ENCODE measurements at places on chromosomes 4 and X.

DNA sequence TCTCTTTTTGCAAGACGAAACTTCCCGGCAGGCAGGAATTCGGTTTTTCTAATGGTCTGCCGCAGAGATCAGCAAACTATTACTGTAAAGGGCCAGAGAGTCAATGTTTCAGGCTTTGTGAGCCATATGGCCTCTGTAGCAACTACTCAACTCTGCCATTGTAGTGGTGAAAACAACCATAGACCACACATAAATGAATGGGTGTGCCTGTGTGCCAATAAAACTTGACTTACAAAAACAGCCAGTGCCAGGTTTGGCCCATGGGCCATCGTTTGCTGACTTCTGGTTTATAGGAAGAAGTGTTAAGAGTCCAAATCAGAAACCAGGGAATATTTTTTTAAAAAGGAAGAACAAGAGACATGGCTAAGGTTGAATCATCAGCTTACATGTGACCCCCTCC is 163.0 kb downstream of the SH3KBP1 start:
- DNase-seq: no peak

DNA sequence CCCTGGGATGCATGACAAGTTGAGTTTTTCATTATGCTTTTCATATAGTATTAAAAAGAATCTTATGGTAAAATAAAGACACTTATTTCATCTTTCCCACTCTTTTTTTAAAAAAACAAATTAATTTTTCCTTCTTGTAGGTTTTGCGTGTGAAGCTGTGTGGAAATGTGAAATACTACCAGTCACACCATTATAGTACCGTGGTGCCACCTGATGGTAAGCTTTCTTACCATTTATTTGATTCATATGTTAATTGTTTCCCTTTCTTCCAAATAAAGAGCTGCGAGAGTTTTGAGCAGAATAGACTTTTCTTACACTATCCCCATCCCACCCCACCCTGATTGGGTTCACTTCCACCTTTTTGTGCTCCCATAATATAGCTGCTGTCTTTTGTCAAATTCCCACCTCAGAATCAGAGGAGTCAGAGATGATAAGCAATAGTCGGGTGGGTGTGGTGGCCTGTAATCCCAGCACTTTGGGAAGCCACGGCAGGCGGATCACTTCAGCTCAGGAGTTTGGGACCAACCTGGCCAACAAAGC is 44.3 kb downstream of the CASP6 start:
- DNase-seq: no peak

DNA sequence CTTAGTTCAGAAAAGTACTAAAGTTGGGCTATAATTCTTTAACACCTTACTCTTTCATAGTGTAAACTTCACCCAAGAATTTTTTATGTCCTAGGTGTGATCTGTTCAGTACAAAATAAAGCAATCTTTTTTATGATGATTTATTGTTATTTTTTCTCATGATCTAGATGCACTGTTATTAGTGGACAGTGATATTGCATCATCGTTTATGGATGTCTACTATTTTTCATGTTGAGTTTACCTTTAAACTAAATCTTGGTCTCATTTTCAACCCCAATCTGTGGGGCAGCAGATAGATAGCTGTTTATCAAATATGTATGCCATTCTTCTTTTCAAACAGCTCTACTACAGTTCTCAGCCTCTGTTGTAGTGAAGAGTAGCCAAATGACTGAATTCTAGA is 215.4 kb downstream of the UGT8 start:
- DNase-seq: no peak

DNA sequence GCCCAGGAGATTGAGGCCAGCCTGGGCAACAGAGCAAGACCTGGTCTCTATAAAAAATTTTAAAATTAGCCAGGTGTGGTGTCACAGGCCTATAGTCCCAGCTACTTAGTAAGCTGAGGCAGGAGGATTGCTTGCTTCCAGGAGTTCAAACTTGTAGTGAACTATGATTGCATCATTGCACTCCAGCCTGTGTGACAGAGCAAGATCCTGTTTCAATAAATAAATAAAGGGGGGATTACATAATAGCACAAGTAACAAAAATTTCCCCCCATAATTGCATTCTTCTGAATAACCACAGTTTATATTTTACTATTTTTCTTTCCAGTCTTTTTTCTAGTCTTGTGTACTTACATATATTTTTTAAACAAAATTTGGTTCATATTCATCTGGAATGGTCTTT is 135.6 kb downstream of the CHIC2 start:
- DNase-seq: no peak

DNA sequence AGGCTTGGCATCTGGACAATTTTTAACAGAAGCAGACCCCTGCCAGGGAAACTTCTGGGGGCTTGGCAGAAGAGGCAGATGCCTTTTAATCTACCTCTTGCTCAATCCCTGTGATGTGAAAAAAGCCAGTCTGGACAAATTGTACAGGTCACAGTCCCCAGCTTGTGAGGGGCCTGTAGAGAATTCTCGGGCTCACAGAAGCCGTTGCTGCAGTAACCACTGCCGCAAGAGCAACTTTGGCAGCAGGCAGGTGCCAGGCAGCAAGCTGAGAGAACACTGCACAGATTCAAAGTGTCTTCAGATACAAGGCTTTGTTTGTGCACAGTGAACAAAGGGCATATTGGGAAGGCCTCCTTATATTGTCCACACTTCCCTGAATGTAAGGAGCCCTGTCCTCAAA is 11.7 kb downstream of the GPKOW start:
- no peak for DNase-seq

- DNase-seq: no peak
Measured at GRCh38 chr4:55808632-55809031, 11.0 kb upstream of the EXOC1L start.

DNA sequence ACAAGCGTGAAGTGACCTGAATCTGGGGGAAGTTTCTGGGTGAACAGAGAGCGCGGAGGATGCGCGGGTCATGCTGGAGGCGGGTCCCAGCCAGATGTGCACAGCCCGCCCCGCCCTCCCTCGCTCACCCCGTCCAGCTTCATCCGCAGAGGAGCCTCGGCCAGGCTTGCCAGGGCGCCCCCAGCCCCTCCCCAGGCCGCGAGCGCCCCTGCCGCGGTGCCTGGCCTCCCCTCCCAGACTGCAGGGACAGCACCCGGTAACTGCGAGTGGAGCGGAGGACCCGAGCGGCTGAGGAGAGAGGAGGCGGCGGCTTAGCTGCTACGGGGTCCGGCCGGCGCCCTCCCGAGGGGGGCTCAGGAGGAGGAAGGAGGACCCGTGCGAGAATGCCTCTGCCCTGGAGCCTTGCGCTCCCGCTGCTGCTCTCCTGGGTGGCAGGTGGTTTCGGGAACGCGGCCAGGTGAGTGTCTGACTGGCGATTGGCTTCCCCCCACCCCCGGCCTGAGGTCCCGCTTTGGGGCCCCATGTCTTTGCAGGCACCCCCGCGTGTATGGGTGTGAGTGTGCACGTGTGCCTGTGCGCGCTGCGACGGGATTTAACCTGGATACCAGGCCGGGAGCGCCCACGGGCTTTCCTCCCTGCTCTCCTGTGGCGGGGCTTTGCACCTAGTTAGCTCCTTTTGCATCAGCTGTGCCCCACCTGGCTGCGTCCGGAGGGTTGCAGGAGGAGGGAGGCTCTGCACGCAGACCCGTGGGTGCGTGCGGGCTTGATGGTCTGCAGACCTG is at the start of gene EGFL6:
EGFL6 (plus strand) TSS at position 123 of the 782 bp plus-strand sequence; CDS start at position 384, 261 bp downstream.
- DNase-seq: peak; percentile 24

DNA sequence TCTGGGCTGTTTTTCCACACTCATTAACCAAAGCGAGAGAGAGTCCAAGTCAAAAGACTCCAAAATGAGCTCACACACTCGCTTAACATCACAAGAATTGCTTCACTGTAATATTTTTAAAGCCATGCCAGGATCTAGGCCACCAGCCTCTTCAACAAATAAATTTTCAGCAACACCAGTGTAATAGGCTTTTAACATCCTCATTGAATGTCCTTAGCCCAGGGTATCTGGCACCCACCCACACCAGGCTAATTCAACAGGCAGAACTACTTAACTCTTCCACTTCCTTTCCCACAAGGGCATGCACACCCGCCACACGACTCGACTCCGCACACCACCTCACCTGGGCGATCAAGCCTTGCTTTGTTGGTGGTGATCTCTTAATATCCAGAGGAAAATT is 34.2 kb downstream of the FAT1 start:
- DNase-seq: no peak

DNA sequence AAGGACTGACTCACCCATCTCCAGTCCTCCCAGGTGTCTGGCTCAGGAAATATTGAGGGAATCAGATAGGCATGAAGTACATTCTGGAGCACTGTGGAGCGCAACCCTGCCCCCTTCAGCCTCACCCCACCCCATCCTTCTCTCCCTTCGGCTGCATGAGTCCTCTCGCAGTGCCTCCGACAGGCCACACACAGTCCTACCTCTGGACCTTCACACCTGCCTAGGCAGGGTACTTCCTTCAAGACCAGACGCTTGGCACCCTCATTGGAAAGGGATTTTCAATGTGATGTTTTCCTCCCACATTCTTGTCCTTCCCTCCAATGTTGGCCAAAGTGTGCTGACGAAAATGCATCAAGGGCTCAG is 26.8 kb upstream of the PPP2R2C start:
- DNase-seq: no peak

DNA sequence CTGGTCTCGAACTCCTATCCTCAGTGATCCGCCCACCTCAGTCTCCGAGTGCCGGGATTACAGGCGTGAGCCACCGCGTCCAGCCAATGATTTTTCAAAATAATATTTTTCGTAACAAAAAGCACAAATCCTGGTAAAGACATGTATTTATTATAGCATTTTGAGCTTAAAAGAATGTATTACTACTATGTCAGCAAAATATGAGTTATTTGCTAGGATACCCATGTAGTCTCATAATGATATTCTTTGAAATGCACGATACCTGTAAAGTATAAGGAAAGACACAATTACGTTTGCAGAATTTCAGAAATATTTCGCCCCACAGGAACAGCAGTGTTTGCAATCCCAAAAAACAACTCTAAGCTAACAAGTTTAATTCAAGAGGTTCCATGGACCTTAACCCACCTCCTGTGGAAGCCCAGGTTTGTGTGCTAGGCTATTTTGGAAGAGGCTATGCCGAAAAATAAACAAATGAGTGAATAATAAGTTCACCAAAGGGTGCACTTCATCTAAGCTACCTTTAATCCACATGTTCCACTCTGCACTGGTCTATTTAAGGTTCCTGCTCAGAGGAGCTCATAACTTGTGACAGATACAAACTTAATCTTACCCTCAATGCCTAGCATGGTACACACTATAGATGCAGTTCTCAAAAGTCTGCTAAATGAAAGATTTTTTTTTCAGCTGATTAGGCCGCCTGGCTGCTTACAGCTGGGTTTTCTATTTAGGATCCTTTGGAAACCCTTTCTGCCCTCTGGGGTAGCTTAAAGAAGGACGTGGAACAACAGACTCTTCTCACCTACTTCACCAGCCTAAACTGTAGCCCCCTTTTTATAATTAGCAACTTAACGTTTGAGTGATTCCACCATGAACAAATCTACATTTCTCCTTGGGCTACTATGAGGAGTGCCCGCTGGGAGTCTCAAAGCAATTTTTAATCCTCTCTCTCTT is 5.0 kb downstream of the FRYL start:
- no peak for DNase-seq

DNA sequence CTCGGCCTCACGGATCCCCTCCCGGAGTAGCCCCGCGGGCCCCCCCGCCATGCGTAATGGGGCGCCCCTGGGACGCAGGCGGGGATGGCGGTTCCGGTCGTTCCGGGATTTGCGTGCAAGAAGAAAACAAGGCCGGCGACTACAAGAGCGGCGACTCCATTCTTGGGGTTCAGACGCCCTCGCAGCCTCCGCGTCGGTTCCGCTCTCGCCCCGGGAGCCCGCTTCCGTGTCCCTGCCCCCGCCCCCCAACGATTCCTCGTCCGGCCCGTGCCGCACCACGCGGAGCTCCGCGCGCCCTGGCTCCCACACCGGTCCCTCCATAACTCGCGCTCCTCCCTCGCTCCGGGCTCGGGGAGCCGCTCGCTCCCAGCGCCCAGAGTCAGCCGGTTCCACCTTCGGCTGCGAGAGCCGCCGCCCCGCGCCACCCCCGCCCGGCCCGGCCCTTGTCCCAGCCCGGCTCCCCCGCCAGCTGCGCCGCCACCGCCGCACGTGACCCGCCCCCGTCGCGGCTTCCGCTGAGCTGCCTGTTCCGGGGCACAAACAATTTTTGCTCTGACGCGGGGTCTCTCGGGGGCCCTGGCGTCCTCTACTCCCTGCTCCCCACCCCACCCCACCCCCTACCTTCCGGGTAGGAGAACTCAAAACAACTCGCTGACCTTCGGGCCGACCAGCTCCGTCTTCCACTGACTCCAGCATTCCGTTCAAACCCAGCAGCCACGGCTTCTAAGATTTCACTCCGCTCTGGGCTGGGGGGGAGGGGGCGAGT is 78.8 kb upstream of the BCOR start:
- peak; percentile 85 for DNase-seq

GRCh38 chr4:20044502-20044911 is 207.2 kb upstream of the SLIT2 start:
- DNase-seq: no peak

GRCh38 chr4:91734682-91735081 is 569.1 kb upstream of the GRID2 start:
- no peak for DNase-seq

DNA sequence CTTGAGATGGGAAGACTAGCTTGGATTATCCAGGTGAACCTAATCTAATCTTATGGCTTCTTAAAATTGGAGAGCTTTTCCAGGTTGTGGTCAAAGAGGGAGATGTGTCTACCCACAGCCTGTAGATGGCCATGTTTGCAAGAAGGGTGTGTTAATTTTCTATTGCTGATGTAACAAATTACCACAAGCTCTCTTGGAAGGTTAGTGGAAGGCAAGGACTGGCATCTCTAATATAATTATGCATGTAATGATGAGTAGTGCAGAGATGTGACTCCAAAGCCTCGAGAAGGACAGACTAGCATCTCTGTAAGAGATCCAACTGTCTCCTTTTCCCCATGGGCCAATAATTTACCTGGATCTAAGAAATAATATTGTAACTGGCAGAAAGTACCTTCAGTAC is 3.2 kb upstream of the ADH1B start:
- no peak for DNase-seq

- DNase-seq: peak; percentile 80
Measured at GRCh38 chrX:19372170-19372546, 28.4 kb downstream of the PDHA1 start.

DNA sequence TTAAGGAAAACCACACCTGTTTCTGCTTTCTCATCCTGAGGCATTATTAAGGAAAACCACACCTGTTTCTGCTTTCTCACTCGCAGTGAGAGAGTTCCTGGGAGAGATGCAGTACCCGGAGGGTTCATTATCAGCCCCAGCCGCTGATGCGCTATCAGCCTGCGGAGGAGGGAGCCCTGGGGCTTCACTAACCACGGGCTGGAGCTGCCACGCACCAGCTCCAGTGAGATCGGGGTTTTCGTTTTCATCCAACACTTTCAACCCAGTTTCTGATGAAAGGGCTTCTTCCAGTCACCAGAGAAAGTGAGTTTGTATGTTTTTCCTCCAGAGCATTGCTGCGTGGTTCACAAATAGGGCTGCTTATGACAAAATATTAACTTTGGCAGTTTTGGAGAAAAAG is 93.2 kb upstream of the PRKX start:
- DNase-seq: no peak

DNA sequence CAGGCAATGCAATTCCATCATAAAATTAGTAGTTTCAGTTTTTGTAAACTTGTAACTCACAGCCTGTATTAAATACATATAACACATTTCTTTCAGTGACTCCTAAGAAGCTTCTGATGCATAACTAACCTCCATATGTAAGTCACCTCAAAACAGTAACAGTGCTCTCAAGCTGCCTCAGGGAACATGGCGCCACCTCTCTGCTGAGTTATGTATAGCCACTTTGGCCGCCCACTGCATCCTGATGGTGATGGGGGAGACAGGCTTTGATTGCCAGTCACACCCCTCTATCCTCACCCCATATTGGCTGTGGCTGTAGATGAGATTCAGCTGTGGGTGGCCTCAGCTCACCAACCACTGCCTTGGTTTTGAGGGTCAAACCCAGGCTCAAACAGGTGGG is 54.3 kb downstream of the LRBA start:
- DNase-seq: no peak
